ENCODE measurements at places on chromosomes 3 and 15. TPM values are rescaled to one million over a fixed set of nuclear protein-coding genes. Genes with fewer than 3 reads are reported as not detected.

- DNase-seq, result no peak
Observed at GRCh38 chr15:85036716-85037115, 55.1 kb downstream of the PDE8A start.

DNA sequence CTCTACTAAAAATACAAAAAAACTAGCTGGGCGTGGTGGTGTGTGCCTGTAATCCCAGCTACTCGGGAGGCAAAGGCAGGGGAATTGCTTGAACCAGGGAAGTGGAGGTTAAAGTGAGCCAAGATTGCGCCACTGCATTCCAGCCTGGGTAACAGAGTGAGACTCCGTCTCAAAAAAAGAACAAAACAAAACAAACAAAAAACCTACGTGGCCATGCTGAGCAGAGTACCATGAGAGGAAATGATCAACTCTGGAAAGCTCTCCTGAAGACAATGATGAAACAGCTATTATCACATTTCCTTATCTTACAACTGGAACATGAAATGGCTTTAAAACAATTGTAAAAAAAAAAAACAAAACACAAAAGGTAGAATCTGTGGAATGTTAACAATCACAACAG is 75.2 kb downstream of the CHSY1 start:
- DNase-seq, result no peak

- no peak for DNase-seq
Observed at GRCh38 chr15:68774521-68775235, 46.0 kb downstream of the ANP32A start.

DNA sequence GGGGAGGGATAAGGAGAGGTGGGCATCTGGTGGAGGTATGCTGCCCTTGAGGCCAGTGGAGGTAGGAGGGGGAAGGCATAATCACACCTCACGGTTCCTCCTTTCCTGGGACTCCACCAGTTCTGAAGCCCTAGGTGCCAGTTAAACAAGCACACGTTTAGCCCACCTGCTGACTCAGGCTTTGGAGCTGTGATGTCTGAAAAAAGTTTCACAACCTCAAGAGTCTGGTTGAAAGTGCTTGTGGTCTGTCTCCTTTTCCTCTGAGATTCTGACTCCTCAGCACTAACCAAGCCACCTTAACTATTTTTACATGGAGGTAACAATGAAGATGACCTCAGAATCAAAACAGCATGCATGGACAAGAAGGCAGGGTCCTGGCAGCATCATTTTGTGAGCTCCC is 23.0 kb downstream of the HPS3 start:
- DNase-seq, result no peak

GRCh38 chr3:46695962-46696894 is 2.7 kb upstream of the ALS2CL start:
- no peak for DNase-seq

GRCh38 chr15:63344731-63345390 is 36.8 kb downstream of the CA12 start:
- DNase-seq, result no peak

GRCh38 chr15:90423801-90424319 is 35.8 kb downstream of the IQGAP1 start:
- no peak for DNase-seq

DNA sequence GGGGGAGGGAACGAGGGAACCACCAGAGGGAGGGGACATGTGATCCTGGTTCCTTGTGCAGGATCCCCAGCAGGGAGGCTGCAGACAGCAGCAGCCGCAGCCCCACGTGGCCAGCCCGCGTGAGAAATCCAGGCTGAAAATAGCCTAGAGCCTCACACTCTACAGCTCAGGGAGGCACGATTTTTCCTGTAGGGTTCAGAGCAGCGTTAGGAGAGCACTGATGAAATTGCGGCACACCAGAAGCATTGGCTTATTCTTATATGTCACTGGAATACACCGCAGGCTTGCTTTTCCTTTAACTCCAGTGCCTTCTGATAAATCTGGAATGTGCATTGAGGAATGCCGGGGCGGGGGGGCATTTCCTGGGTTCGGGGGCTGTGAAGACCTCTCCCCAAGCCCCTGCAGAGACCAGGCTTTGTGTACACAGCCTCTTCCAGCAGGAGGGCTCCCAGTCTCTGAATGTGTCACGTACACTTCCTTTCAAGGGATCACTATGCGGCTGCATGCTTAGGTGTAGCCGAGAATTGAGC is 193.0 kb downstream of the ATP10A start:
- no peak for DNase-seq

DNA sequence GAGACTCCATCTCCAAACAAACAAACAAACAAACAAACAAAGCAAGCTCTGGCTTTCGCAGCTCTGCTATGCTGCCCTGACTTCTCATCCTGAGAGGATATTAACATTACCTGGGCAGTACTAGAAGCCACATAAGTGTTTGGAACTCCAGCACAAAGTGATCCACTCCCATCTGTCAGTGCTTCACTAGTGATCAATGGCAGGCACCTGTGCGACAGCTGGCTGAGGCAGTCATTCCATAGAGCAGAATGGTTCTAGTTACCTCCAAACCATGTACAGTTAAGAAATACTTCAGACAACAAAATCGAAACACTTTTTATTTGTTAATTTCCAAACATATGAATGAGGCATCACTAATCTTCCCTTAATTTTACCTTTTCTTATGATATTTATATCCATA is 2.8 kb upstream of the MB21D2 start:
- DNase-seq, result no peak

GRCh38 chr3:33956776-33957175 is 158.3 kb downstream of the PDCD6IP start:
- no peak for DNase-seq

- no peak for DNase-seq
Observed at GRCh38 chr3:64220161-64220914, 4.9 kb downstream of the PRICKLE2 start.

GRCh38 chr15:95519887-95520286 is 810.6 kb upstream of the NR2F2 start:
- no peak for DNase-seq

DNA sequence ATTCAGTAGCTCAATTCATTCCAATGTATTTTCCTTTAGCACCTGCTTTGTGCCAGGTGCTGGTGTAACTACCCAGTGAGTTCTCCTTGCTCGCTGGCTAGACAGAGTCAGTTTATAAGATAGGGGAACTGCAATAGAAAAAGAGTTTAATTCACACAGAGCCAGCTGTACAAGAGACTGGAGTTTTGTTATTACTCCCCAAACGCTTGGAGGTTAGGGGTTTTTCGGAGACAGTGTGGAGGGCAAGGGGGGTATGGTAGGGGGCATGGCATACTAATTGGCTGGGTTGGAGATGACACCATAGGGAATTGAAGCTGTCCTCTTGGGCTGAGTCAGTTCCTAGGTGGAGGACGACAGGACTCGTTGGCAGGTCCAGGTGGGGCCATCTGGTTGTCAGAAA is 5.4 kb upstream of the CFAP91 start:
- DNase-seq, result no peak

Gene CAMKV
- total RNA-seq, result 0.18 TPM

Gene SPINT1
- 3.7 TPM for total RNA-seq

Gene TCF12
- 94.3 TPM for total RNA-seq

Gene TIGIT
- 21.2 TPM for total RNA-seq

Gene SLC22A13
- total RNA-seq, result 0.79 TPM

Gene TLR9
- total RNA-seq, result 2.5 TPM

Gene CA12
- 0.51 TPM for total RNA-seq

Gene ZKSCAN7
- total RNA-seq, result 6.0 TPM
